ENCODE measurements at places on chromosomes 5 and 9.

DNA sequence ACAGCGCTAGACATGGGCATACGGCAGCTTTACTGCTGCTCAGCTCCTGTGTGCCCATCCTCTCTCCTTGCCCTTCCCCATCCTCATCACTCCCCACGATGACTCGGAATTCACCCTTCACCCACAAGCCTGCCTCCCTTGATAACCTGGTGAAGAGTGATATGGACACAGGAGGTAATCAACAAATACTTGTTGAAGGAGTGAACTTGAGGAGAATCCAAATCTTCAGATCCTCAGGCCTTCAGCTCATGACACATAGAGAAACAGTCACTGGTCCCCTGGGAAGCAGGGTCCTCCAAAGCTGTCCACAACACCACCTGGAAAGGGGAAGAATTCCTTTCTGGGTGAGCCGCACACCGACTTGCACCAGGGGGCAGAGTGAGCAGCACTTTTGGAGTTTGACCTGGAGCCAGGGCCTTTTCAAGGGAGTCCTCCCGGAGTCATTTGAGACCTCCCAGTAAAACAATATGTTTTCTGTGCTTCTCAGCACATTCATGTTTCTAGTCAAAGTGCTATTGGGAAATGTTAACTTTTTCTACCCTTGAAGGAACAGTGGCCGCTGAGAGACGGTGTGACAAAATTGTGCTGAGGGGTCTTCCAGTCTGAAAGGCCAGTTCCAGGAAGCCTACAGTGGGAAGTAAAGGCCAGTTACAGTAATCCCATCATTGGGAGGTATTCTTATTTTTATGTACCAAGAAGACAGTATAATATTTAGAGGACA, 332.3 kb downstream of the CWC27 start:
- peak; percentile 40 for DNase-seq

DNA sequence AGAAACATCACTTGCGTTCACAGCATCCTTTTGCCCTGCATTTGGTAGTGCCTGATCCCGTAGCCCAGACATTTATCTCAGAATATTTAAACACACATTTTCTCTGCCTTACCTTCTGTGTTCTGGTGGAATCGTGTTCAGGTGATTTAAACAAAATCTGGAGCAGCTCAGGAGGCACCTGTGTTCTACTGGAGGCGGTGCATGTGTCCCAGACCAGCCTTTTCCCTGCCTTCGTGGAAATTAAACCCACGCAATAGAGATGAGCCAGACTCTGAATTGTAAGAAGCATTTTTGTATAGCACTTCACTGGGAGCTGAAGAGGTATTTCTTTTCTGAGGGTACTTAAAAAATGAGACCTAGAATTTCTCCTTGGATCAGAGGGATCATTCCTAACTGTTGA, 212.5 kb downstream of the MAST4 start:
- DNase-seq = no peak

DNA sequence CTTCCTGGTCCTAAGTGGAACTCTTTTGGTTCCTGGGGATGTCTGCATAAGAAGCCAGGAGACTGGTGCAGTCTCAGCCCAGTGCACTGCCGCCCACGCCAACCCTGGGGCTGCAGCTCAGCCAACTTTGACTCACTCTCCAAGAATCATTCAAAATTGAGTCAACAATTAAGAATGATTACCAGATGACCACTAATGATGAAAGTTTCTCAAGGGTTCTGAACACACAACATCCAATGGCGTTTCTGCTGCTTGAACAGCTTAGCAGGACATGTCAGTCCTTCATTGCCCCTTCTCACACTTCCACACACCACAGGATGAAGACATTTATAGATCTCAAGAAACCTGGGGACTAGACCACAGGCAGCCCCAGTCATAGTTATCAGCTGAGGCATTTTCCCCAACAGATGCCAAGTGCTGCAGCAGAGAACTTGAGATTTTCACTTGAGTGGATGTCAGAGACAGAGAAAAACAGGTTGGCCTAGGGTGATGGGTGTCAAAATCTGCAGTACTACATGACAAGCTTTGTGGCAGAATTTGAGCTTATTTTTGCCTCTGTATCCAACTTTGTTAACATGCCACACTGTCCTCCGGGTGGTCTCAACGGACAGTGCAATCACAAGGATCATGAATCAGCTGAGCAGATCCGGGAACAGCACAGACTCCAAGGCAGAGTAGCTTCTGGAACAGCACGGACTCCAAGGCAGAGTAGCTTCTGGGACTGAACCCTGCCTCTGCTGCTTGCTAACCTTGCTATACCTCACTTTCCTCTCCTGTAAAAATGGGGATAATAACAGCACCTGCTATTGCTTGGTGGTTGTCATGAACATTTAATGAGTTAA, 356.1 kb downstream of the SPOCK1 start:
- no peak for DNase-seq

DNA sequence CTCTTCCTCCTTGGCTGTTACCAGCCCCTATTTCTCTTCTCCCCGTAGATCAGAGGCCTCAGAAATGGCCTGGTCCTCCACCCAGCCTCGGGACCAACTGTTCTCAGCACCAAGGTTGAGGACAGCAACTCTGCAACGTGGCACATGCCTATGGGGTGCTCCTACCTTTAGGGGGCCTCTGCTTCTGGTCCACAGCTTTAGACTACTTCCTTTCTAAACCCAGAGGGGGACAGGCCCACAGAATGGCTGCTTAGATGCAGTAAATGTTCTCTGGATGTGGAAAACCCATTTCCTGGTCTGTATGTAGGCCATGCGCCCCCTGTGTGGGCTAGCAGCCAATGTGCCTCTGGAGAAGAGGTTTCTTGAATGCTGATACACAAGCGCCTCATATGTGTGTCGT, 68.4 kb downstream of the NRG2 start:
- DNase-seq = no peak

GRCh38 chr5:148393390-148393741, 9.6 kb downstream of the FBXO38 start:
- no peak for DNase-seq

DNA sequence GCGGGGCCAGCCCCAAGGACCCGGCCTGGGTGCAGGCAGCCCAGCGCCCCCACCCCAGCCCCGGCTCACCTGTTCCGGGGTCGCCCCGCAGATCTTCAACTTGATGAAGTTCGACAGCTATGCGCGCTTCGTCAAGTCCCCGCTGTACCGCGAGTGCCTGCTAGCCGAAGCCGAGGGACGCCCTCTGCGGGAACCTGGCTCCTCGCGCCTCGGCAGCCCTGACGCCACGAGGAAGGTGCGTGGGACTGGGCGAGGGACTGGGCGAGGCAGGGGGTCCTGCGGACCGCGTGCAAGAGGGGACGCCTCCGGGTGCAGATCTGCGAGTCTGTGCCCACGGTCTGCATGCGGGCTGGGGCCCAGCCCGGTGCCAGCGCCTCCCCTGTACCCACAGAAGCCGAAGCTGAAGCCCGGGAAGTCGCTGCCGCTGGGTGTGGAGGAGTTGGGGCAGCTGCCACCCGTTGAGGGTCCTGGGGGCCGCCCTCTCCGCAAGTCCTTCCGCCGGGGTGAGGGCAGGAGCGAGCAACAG, 9.7 kb downstream of the RGS14 start:
- no peak for DNase-seq
